ENCODE measurements at places on chromosomes 3 and 15.

DNA sequence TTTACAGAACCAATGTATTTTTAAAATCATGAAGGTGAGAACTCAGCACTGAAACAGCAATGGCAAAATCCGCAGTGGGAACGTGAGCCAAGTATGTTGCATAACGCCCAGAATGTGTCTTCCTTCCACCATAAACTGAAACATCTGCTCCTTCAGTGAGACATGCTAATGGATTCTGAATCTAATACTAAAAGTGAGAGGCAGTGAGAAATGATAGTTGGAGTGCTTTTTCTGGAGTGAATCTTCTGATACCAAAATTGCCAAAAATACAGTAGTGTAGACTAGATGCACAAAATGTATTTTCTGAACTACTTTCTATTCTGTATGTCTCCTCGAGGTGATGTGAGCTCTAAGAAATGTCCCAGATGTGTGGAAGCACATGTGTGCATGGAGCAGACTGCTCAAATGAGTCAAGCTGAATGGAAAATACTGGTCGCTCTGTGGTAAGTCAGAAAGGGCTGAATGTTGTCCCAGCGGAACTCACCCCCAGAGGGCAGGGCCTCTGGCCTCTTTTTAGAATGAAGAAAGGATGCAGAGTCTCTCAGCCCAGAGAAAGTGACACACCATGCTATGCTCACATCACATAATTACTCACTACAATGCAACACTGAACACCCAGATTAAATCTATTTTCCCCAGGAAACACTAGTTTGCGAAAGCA is 73.0 kb downstream of the ATP10A start:
- DNase-seq: no peak

DNA sequence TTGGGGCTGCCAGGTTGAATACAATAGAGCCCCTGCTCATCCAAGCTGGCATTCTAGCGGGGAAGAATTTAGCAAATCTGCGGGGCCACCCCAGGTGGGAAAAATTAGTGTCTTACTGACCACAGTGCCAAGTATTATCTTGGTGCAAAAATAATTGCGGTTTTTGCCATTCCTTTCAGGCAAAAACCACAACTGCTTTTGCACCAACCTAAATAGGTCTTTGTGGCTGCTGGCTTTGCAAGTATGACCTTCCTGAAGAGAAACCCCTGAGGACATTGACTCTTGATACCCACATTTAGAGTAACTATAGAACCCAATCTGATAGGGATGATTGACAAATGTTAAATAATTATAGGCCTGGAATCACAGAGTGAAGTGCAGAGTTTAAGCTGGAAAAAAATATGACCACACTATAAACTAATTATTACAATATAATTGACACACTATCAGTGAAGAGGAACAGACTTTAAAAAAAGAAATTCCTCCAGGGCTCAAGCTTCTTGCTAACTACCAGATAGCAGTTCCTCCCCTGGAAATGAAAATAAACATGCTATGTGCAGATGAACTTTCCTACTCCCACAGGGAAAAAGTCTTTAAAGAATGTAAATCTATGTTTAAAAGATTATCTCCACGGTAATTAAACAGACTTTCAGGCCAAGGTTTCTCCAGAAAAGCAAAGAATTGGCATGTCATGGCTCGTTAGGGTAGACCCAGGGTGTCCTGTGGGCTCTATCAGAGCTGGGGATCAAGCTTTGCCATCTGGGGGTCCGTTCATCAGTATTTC is 34.4 kb downstream of the CA12 start:
- DNase-seq: no peak

- DNase-seq: no peak
Measured at GRCh38 chr15:60054472-60054871, 50.4 kb downstream of the FOXB1 start.

GRCh38 chr3:133535971-133536881 is 37.3 kb upstream of the CDV3 start:
- no peak for DNase-seq

DNA sequence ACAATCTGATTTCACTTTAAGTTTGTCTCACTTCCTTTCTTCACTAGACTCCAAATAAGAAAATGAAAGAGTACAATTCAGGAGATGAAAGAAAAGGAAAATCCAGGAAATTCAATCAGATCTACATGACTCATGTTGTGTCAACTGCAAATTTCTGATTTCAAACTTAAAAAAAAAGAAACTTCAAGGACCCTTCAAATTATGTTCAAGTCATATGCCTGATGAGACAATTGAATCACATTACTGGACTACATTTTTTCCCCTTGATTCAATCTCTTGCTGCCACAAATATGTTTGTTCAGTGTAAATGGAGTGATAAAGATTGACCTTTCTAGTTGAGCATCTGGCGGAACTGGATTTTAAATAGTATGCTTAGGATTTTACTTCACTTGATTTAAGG is 37.4 kb downstream of the FRMD5 start:
- no peak for DNase-seq

DNA sequence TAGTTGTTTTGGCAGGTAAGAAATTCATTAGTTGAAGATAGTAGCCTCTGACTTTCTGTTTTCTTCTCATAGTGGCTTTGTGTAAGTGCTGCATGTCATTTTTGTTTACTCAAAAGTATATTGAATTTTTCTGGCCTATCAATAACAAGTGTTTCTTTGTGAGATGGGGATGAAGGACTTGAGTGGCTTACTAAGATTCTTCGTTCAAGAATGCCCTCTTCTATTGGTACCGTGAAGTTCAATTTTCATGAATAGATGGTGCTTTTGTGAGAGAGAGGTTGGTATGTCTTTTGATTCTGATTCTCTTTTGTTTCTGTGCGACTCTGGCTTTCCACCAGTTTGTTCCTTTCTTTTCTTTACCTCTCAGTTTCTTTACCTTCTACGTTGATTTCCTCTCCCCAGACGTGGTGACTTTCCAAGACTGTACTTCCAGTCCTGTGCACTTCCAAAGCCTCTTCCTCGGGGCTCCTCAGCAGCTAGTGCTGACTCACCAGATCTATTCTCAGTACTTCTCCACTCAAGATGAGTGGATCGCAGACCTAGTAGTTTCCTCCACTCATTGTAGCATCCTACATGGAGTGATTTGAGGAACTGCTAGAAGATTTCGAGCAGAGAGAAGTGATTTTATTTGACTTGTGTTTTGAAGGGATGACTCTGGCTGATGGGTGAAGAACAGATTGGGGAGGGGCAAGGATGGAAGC is 82.0 kb upstream of the EPHB3 start:
- DNase-seq: no peak

- no peak for DNase-seq
Measured at GRCh38 chr3:14379843-14380242, 22.6 kb upstream of the SLC6A6 start.

DNA sequence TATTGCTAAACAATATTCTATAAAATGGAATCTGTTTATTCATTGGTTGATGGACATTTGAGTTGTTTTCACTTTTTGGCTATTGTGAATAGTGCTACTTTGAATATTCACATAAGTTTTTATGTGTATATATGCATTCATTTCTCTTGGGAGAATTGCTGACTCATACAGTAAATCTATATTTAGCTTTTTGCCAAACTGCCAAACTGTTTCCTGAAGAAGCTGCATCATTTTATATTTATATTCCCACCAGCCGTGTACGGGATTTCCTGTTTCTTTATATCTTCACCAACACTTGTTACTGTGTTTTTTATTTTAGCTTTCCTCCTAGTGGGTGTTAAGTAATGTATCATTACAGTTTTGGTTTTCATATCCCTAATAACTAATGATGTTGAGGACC is 12.5 kb upstream of the TCAIM start:
- DNase-seq: no peak

DNA sequence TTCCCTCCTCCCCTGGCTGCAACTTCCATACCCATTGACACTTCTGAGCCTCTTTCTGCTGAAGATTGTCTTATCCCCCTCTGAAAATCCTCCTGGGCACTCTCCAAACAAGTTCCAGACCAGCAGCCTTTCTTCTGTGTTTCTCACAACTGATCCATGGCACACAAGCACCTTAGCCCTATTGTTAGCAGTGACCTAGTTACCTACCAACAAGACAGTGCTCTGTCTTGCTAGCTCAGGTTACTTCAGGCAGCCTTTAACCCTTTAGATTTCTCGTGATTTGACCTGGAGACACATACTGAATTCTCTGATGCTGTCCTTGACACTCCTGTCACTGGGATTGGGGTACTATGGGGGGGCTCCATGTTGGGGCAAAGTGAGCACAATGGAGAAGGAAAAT is 82.1 kb downstream of the GTF2E1 start:
- no peak for DNase-seq

- no peak for DNase-seq
Measured at GRCh38 chr3:75951941-75952340, 166.6 kb upstream of the ZNF717 start.

DNA sequence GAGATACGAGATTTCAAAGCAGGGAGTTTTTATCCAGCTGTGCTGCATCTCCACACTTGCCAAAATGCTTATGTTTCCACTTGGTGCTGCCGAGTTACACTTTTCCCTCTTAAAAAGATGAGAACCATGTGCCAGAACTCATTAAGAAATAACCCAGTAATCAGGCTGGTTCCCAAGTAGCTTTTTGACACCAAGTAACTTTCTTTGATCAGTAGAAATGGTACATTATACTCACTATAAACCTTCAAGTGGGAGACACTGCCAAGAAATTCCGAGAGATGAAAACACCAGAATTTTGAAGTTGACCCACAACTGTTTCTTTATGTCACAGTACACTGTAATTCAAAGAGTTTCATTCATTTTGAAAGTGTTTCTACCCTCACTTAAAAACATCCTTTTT is 164.6 kb upstream of the CCDC54 start:
- no peak for DNase-seq

DNA sequence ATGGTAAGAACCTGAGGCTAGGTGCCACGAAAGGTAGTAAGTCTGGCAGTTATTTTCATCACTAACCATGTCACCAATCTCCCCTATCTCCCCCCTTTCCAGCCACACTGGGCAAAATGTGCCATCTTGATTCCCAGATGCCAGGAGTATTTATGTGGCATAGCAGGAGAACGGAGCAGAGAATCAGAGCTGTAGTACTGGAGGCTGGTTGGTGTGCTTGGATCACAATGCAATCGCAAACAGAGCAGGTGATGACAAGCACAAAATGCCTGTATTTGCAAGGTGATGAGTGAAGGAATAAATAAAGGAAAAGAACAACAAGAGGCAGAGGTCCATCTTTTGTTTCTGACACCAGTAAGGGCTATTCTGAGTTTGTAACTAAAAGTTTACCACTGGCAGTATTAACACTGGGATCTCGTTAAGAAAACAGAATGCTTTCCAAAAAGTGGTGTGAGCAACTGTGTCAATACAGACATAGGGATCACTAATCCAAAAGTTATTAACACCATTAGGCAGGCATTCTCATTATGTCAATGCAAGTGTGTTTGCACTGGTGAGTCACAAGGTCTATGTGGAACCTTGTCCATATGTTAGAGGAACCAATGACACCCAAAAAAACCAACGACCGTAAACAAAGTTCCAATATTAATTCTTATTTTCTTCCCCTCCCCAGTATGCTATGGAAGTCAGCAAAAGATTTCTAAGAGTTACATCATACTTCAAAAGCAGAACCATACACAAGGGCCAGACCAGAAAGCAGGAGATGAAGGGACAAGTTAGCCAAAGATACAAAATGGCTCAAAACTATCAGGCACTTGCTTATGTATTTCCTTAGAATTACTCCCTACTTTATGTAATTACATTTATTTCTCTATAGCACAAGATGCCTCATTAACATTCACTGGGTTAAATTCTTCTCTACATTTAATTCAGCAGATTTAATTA is 556.6 kb downstream of the FOXP1 start:
- DNase-seq: no peak

DNA sequence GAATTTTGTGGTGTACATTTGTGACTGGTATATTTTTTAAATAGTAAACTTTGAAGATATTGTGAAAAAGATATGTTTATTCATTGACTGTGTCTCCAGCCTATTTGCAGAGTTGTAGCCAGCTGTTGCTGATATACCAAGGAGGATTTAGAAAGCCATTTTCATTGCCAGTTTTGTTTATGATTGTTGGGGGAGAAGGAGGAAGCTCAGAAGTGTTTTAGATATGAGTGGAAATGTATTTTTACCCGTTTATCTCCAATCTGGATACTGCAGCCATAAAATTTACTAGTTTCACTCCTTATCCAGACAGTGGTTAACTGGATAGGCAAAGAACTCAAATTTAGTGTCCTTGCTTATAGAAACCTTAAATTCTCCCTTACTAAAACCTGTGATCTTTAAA is 18.8 kb downstream of the ATP11B start:
- no peak for DNase-seq

- no peak for DNase-seq
Measured at GRCh38 chr3:58416191-58416590, 17.4 kb downstream of the PDHB start.

DNA sequence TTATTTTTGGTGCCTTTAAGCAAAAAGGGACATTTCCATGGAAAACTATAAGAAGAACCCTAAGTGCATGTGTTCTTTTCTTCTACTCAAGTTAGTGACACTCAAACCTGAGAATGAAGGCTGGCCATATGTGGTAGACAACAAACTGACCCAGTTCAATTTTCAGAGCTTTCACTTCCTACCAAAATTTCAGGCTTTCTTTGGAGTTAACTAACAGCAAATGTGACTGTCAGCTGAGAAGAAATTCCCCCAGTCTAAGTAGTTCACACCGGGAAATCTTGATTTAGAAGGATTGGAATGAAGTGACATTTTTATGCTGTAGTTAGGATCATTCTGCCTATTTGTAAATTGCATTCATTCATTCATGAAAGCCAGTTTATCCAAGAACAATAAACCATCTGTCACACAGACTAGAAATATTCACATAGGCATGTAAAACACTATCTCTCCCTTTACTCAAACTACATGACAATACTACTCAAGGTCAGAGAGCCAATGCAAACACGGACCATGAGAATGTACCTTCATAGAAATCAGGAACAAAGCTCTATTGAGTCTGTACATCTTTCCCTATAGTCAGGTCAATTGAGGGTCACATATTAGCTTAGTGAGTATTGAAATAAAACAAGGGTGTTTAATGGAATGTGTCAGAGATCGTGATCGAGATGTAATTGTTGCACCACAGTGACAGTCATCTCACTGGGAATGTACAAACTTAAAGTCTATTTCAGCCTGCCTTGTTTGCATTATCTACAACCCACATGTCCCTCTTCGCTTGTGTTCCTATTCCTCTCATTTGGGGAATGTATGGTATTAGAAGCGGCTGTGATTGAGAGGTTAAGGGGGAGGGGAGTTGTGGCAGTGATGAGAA is 113.8 kb upstream of the TGFBR2 start:
- DNase-seq: no peak

DNA sequence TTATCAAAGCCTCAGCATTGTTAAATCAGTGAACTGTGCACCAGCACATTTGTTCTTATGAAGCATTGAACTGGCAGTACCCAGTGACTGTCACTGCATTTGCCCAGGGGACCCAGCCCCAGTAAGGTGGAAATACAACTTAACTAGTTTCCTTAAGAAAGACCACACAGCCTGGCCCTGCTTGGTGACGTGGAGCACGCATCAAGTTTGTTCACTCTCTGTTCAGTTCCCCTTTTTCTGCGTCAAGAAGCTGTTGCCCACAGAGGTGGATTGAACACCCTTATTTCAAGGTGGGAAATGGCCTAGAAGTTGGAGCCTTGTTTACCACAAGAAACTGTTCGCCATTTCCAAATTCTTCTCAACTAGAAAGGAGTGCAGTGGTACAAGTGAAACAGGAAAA is 69.9 kb upstream of the AGBL1 start:
- DNase-seq: no peak

GRCh38 chr3:134054881-134055280 is 25.2 kb upstream of the SLCO2A1 start:
- DNase-seq: no peak

All from cortex of kidney (tissue), 1 donor.